ENCODE measurements at places on chromosomes 7 and 10. TPM values are rescaled to one million over a fixed set of nuclear protein-coding genes. Genes with fewer than 3 reads are reported as not detected.
A peak's percentile ranks its signal among the peaks of the same experiment; 100 is the strongest.

GRCh38 chr10:905503-905902, 26.0 kb downstream of the LARP4B start:
- no peak for DNase-seq

- DNase-seq = no peak
These were observed 44.6 kb upstream of the HYCC1 start for GRCh38 chr7:23058408-23059096.

- no peak for DNase-seq
These were observed 176.0 kb upstream of the INSYN2A start for GRCh38 chr10:127372361-127372760.

DNA sequence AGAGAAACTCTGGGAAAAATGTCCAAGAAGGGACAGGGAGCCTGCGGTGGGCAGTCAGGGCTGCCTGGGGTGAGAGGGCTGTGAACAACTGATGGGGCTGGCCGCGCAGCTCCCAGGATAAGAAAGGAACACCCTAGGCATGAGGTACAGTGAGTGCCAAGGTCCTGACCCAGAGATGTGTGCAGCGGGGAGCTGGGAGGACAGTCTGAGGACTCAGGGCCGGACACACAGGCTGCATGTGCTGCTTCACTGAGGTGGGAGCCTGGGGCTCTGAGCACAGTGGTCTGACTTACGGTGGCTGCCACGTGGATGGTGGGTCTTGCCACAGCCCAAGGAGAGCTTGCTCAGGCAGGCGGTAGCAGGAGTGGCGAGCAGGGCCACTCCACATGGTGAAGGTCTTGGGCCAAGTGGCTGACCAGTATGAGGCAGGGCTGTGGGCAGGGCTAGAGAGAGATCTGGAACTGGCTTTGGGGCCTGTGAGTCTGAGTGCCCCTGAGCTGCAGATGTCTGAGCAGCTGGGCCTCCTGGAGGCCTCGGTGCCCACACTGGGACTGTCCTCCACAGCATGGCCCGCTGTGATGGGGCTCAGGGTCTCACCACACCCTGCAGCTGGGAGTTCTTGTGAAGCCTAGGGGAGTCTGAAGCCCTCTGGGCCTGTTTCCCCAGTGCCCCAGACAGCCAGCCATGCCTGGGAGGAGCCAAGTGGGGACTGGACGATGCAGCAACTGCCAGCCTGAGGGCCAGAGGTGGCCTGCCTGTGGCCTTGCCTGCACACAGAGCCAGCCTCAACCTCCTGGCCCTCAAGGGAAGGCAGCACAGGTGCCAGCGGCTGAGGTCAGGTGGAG, 60.3 kb downstream of the RASGEF1A start:
- DNase-seq = no peak

DNA sequence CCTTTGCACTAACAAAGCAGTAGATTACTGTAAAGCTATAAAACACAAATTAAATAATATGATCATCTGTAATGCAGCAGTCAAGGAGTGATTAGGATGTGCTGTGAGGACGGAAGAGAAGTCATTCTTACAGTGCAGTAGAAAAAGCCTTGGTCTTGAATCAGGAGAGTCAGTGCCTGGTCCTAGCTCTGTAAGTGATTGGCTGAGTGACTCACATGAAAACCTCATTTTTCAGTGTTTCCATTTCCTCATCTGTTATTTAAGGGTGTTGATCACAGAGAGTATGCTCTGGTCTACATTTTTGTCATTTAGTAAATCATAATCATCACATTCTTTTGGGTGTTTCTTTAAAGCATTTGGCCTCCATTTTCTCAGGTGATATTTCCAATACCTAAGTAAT, 717.8 kb downstream of the LRMDA start:
- no peak for DNase-seq

The CLDN4 gene
- 234 TPM for total RNA-seq

DNA sequence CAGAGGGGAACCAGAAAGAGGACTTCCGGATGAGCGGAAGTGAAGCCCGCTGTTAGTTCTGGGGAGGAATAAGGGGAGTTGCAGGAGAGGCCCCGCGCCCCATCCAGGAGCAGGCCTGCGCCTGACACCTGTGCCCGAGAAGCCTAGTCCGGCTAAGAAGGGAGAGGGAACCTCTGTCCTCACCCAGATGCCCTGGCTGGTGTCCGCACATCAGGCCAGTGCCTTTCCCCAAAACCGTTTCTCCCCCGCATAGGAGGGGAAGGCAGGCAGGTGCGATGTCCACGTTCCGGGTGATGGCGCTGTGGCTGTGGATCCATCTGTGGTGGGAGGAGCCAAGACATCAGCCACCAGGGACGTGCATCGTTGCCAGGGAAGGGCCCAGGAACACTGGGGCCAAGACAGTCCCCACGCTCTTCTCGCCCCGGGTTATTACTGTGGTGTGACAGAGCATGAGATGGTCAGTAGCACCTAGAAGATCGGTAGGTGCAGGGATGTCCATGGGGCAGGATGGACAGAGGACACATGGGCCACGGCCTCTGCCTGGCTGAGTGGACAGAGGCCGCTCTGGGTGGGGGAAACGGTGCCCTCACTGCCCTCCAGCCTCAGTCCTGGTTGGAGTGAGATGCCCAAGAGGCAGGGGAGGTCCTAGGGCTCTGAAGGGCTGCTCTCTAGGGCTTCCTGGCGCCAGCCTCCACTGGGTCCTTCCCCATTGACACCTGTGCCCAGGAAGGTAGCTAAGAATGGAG, 262.7 kb downstream of the CELF2 start:
- DNase-seq = no peak

GRCh38 chr7:30977896-30978564, 14.3 kb downstream of the GHRHR start:
- DNase-seq = peak; percentile 33

DNA sequence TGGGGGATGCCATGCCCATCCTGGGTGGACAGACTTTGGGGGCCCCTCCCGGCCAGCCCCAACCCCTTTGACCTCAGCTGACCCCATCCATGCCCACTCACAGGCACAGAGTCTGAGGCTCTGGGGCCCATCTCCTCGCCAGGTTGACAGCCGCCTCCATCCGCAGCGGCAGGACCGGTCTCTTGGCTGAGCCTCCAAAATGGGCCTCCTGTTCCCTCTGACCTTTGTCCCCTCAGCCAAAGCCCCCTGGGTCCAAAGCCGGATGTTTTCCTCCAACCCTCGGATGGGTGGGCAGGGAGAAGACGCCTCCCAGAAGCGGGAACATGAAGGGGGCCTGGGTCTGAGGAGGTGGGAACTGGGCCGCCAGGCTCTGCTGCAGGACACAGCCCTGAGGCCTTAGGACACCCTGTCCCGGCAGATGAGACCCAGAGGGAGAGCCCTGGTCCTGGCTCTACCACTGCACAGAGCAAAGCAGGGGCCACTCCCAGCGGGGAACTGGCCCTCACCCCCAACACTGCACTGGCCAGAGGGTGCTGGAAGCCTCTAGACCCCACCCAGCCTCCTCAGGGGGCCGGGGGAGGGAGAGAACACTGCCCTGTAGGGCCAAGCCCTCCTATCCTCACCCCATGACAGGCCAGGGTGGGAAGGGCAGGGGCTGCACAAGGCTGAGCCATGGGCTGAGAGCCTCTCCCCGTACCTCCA, 12.6 kb downstream of the PDGFA start:
- no peak for DNase-seq

GRCh38 chr10:129524936-129525335, 57.9 kb downstream of the MGMT start:
- DNase-seq = no peak

DNA sequence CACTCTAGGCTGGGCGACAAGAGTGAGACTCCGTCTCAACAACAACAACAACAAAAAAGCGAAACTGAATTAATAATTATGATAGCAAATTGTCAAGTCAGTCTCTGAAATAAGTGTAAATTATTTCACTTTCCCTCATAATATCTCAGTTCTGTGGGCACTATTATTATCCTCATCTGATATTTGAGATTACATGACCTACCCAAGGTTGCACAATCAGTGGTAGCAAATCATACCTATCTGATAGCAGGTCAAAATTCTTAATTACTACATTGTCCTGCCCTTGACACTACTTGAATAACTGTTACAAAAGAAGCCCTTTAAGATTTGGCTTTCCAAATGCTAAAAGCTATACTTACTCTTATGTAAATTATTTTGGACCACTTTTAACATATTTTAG, 115.2 kb upstream of the GPR22 start:
- no peak for DNase-seq

The DNAJC12 gene
- total RNA-seq = 4.3 TPM

DNA sequence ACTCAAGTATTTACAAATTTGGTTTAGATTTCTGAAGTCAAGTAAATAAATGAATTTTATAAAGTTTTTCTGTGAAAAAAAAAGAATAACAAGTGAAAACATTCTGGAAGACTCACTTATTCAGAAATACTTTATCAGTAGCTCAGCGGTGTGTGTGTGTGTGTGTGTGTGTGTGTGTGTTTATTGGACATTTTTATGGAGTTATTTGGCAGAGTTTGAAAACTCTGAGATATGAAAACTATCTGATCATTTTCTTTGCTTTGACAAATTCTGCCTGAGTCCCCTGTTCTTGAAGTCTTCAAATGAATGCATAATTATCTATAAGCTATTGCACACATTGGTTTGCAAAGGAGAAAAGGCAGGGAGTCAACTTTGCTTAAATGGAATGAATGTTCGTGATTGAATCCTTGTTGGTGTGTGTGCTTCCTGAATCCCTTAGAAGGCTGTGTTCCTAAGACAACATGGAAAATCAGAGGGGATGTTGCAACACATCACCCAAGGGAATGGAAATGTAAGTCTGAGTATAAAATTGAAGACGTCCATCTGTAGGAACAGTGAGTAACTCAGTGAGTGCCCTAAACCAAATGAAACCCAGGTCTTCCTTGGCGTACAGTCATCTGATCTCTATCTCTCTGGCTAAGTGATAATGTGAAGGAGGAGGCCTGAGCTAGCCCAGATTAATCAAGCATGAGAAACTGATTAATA, 160.9 kb downstream of the REEP3 start:
- no peak for DNase-seq

DNA sequence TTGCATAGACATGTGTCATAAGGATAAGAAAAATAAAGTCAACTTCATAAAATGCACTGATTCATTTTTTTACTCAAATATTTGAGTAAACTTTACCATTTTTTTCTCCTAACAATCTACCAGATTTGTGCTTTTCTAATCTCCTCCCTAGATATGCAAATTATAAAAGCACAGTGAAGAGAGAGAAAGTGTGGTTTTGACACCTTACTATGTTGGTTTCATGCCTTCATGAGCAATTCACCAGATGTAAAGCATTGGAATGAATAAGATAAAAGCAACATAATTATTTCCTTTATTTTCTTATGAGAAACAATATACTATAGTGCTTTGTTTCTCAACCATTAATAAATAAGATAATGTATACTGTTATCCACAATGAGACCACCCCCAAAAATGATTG, 432.5 kb upstream of the PCDH15 start:
- DNase-seq = no peak

GRCh38 chr10:62268399-62269114, at the start of gene RTKN2:
Gene RTKN2 (minus strand): TSS chr10:62268844. CDS start chr10:62268610, 234 bp downstream.
- peak; percentile 74 for DNase-seq

GRCh38 chr10:4812046-4812445, 14.0 kb upstream of the AKR1E2 start:
- no peak for DNase-seq

GRCh38 chr10:122725768-122726167, 26.1 kb upstream of the C10orf120 start:
- DNase-seq = peak; percentile 34

DNA sequence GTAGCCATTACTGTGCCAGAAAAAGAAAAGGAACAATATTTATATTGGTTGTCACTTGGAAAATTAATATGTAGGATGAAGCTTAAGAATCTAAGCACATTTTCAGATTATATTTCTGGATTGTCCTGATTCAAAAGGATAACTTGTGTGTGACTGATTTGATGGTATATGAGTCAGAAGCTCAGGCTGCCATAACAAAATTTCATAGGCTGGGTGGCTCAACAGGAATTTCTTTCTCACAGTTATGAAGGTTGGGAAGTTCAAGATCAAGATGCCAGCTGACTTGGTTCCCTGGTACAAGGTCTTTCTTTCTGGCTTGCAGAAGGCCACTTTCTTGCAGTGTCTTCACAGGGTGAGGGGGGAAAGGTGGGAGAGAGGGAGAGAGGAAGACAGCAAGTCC, 108.5 kb downstream of the ST7 start:
- DNase-seq = no peak
